Stimulated activated CD4-positive, alpha-beta T cell treated with anti-CD3 and anti-CD28 coated beads, Interleukin-12 subunit alpha, Interleukin-12 subunit beta, amount 100 ng/mL, for 48 hours (primary cell): ENCODE measurements at places on chromosomes 7 and 10.

GRCh38 chr10:67327626-67328535 is 368.1 kb downstream of the CTNNA3 start:
- DNase-seq, result no peak

GRCh38 chr7:40793132-40793531 is 658.3 kb downstream of the SUGCT start:
- no peak for DNase-seq

DNA sequence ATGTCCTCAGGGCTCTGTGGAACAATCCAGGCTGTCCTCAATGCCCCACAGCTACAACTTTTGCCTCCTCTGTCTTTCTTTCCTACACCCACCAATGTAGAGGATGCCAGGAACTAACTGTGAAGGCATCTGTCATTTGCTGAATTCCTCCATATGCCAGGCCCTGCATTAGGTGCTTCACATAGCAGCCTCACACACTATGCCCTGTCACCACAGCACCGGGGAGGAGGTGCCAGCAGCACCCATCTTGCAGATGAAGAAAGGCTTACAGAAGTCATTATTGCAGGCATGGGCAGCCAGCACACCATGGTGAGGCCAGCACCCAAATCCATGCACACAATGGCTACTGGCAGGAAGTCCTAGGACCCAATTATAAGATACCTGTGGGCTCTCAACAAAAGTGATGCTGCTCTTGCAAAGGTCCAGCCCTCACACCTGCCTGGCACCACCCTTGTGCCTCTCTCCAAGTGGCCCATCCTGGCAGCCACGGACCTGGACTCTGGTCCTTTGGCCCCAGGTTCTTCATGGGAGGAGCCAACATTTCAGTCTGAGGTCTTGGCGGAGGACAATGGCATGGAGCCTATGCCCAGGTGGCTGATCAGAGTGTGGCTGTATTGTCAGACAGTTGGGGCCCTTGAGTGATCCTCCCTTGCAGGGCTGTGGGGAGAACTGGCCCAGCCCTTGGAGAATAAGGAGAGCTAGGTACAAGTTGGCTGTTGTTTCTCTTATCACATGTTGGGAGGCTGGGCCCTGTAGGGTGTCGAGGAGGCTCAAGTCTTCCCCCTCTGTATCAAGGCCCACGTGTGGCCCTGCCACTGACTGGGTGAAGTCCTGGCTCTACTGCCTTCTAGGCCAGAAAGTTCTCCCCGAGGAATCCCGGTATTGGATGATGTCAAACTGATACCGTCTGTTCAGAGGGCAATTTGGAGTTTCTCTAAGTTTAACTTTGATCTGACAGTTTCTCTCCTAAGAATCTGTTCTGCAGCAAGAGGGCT is 14.4 kb upstream of the MYL7 start:
- no peak for DNase-seq

- DNase-seq, result peak; percentile 11
These were observed 330.8 kb downstream of the PTEN start for GRCh38 chr10:88194041-88194887.

- no peak for DNase-seq
These were observed 979.1 kb upstream of the C7orf33 start for GRCh38 chr7:147611431-147611830.

DNA sequence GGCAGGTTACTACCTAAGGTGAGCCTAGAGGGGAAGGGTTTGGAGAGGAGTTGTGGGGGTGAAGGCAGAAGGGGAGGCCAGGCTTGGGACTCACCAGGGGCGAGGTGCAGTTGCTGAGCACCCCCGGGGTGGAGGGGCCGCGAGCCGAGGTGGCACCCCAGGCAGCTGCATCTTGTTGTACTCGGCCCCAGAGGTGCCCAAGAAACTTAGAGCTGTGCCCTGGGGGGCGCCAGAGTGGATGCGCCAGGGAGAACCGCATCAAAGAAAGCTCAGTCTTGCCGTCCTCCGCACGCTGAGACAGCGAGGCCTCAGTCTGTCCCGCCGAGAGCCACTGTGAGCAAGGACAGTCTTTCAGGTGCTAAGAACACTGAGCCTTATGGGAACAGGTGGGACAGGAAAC is 7.4 kb downstream of the ATG9B start:
- DNase-seq, result no peak

GRCh38 chr7:121369462-121369861 is 26.6 kb downstream of the FAM3C start:
- no peak for DNase-seq

DNA sequence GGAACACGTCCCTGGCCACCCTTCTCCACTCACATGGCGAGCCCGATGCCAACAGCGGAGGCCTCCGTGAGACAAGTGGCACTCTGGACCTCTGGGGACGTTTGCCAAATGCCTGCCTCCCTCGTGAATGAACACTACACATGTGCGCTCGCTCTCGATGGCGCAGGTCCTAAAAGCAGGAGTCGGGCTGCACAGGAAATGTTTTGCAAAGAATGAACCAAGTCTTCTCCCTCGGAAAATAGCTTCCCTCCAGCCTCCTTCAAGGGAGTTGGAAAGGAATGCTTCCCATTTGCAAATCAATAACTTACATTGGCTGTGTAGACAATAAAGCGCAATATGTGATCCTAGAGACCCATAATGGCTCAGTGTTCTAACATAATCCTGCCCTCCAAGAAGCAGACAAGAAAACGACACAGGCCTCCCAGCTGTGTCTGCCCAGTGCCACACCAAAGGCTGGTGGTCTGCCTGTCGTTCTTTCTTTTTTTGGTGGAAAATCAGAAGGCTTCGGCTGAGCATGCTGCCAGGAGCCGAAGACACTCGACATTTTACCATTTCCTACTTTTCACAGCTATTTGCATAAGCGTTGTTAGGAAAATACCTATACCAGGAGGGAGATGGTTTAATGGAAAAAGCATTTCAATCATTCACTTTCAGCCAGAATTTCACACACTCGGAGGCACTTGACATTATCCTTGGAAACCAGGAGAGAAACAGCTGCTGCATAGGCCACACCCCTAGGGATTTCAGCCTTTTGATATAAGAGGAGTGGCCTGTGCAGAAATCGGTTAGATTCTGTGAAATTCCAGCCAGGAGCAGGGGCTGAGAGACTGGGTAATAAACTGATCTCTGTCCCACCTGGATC is 38.4 kb downstream of the ATXN7L1 start:
- no peak for DNase-seq

DNA sequence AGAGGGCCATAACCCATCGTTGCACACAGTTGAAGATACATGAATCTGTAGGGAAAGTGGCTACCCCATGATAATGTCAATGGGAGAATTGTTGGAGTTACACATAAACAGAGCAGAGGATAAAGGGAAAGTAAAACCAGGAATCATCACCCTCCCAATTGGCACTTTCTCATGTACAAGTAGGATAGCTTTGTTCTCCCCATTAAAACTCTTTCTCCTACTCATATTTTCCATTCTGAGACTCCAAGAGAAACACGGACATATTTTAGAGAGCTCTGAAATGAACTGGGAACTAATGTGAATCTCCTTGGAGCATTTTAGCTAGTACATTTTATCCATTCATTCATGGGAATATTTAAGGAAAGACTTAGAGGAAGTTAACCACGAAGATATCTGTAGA is 17.2 kb upstream of the LRRC17 start:
- DNase-seq, result no peak

DNA sequence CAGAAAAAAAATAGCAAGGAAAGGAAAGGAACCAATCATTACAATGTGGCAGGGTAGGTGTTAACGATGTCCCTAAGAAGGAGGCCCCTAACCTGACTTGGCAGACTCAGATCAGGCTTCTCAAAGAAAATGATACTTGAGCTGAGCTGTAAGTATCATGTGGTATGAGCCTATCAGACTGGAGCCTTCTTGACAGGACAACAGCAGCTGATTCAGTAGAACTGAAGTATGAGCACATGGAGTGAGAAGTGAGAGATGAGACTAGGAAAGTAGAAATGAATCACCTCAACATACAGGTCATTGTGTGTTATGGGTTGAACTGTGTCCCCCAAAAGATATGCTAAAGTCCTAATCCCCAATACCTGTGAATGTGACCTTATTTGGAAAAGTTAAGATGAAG is 66.3 kb downstream of the MTERF1 start:
- no peak for DNase-seq

GRCh38 chr10:68559251-68559650 is 886 bp upstream of the TET1 start:
- no peak for DNase-seq

DNA sequence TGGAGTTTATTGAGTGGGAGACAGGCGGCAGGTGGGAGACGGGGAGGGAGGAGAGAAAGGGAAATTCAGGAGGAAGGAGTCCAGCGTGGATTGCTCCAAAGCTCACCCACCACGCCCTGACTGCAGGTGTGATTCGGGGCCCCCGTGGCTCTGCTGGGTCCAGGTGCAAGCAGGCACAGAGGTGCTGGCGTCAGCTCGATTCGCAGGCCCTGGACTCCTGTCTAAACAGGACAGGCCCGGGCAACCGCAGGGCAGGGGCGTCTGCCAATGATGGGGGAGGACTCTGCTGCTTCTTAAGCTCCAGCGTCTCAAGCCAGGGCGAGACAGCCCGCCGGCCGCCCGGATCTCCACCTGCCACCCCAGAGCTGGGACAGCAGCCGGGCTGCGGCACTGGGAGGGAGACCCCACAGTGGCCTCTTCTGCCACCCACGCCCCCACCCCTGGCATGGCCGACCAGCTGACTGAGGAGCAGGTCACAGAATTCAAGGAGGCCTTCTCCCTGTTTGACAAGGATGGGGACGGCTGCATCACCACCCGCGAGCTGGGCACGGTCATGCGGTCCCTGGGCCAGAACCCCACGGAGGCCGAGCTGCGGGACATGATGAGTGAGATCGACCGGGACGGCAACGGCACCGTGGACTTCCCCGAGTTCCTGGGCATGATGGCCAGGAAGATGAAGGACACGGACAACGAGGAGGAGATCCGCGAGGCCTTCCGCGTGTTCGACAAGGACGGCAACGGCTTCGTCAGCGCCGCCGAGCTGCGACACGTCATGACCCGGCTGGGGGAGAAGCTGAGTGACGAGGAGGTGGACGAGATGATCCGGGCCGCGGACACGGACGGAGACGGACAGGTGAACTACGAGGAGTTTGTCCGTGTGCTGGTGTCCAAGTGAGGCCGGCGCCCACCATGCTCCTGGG is at the start of gene CALML3:
CALML3 (plus strand) TSS at position 321 of the 920 bp plus-strand sequence; CDS start at position 446, 125 bp downstream.
- DNase-seq, result no peak

- no peak for DNase-seq
These were observed 21.7 kb downstream of the CRHR2 start for GRCh38 chr7:30660331-30661255.
